ENCODE measurements at places on chromosomes 12 and 14. TPM values are rescaled to one million over a fixed set of nuclear protein-coding genes. Genes with fewer than 3 reads are reported as not detected.

The RNASE7 gene
- total RNA-seq, result not detected

The CD163 gene
- total RNA-seq, result not detected

The B3GNT4 gene
- not detected for total RNA-seq

The RASSF3 gene
- total RNA-seq, result 26.3 TPM

The IL31 gene
- not detected for total RNA-seq

The ARHGAP9 gene
- total RNA-seq, result under 0.01 TPM

The WIF1 gene
- not detected for total RNA-seq

The DUSP16 gene
- 6.8 TPM for total RNA-seq

The PKP2 gene
- total RNA-seq, result 0.32 TPM

The MON2 gene
- 14.4 TPM for total RNA-seq

The ACVR1B gene
- total RNA-seq, result 8.1 TPM

The RNU7-1 gene
- not detected for total RNA-seq

The ARHGAP5 gene
- 23.6 TPM for total RNA-seq

The CCNB1IP1 gene
- 19.3 TPM for total RNA-seq

The DPF3 gene
- total RNA-seq, result 11.4 TPM

The CACNA2D4 gene
- total RNA-seq, result not detected

The LRP6 gene
- 57.2 TPM for total RNA-seq

The GRIN2B gene
- total RNA-seq, result under 0.01 TPM

The LGR5 gene
- not detected for total RNA-seq

The PPP1R36 gene
- total RNA-seq, result 0.57 TPM

The REP15 gene
- 0.97 TPM for total RNA-seq

The FAM181A gene
- total RNA-seq, result not detected

The TSPAN11 gene
- total RNA-seq, result 2.3 TPM

The KERA gene
- not detected for total RNA-seq

The FZD10 gene
- total RNA-seq, result 0.13 TPM

The C12orf42 gene
- not detected for total RNA-seq

The DIO2 gene
- 0.19 TPM for total RNA-seq

The ANKLE2 gene
- 39.5 TPM for total RNA-seq

The TTC7B gene
- total RNA-seq, result 16.4 TPM

The SSTR1 gene
- total RNA-seq, result 0.13 TPM

The ADAMTS20 gene
- total RNA-seq, result not detected

The SLC15A4 gene
- 20.4 TPM for total RNA-seq

The MUCL1 gene
- total RNA-seq, result not detected

The NFE2 gene
- not detected for total RNA-seq

The STXBP6 gene
- total RNA-seq, result 0.16 TPM

The PLEKHD1 gene
- total RNA-seq, result 0.06 TPM

The A2ML1 gene
- total RNA-seq, result not detected

The ANHX gene
- not detected for total RNA-seq

The HNRNPC gene
- total RNA-seq, result 666 TPM

The MYF6 gene
- not detected for total RNA-seq

The YY1 gene
- total RNA-seq, result 39.8 TPM

The PZP gene
- 1.1 TPM for total RNA-seq

The ZNF140 gene
- total RNA-seq, result 27.0 TPM

The GCH1 gene
- total RNA-seq, result 6.0 TPM

The HHIPL1 gene
- total RNA-seq, result 1.9 TPM

The NTF3 gene
- 1.4 TPM for total RNA-seq

The C2CD5 gene
- total RNA-seq, result 12.8 TPM

The SPTB gene
- total RNA-seq, result under 0.01 TPM

The NTS gene
- under 0.01 TPM for total RNA-seq

The FOXG1 gene
- not detected for total RNA-seq

The IL26 gene
- total RNA-seq, result not detected

The AKAP3 gene
- total RNA-seq, result 0.63 TPM

The FLVCR2 gene
- 1.9 TPM for total RNA-seq

The TMTC1 gene
- 7.8 TPM for total RNA-seq

The CFAP251 gene
- 1.1 TPM for total RNA-seq

The LMBR1L gene
- total RNA-seq, result 85.6 TPM

The HSPA2 gene
- total RNA-seq, result 8.7 TPM

The PLEKHG7 gene
- total RNA-seq, result not detected
